Liver (tissue), 10 donors: ENCODE measurements at places on chromosomes 5 and 9. TPM values are rescaled to one million over a fixed set of nuclear protein-coding genes. Genes with fewer than 3 reads are reported as not detected.

ARID3C gene
- 0.58 TPM for polyA plus RNA-seq

- no peak overlapping the region for H3K4me3 ChIP-seq
- no peak for DNase-seq
These were observed 211.6 kb upstream of the PANK3 start for GRCh38 chr5:168790671-168791250.

SPARC gene
- 269 TPM for polyA plus RNA-seq

- no peaks in the 10 kb centered on the region for H3K36me3 ChIP-seq
- H3K4me1 ChIP-seq: no peaks in the 10 kb centered on the region
- H3K27ac ChIP-seq: no peak overlapping the region
- no peak for DNase-seq
- no peaks in the 10 kb centered on the region for H3K27me3 ChIP-seq
- no peak overlapping the region for H3K4me3 ChIP-seq
These were observed 26.2 kb downstream of the OSMR start for GRCh38 chr5:38871790-38872551.

DNA sequence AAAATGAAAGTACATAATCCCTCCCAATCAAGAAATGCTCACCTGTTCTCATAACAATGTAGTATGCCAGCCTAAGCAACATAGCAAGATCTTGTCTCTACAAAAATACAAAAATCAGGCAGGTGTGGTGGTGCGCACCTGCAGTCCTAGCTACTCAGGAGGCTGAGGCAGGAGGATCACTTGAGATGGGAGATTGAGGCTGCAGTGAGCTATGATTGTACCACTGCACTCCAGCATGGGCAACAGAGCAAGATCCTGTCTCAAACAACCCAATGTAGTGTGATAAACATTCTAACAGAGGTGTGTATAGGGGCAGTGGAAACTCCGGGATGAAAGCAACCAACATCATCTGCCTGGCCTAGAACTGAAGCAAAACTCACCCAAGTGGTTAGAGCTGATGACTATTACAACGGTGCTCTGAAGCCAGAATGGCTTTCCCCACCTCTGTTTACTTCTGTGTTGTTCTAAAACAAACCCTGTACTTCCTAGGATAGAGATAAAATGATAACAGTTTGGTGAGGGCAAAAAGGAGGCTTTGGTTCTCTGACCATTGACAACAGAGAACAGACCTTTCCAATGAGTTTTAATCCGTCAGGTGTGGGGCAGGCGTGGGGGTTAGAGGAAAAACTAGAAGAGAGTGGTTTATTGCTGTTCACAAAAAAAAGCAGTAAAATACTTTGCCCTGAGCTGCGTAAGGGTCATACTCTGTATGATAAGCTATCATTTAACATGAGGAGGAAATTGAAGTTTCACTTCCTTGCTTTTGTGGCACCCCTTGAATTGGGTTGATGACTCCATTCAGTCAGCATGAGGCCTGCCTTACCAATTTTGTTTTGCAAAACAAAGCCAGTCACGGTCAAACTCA lies 18.9 kb downstream of the WNT8A start:
- no peaks in the 10 kb centered on the region for H3K4me1 ChIP-seq
- no peaks in the 10 kb centered on the region for H3K36me3 ChIP-seq
- no peak for DNase-seq
- H3K27me3 ChIP-seq: no peaks in the 10 kb centered on the region
- H3K4me3 ChIP-seq: no peak overlapping the region

PCDHA6 gene
- 0.02 TPM for polyA plus RNA-seq

CSF2 gene
- not detected for polyA plus RNA-seq

DNA sequence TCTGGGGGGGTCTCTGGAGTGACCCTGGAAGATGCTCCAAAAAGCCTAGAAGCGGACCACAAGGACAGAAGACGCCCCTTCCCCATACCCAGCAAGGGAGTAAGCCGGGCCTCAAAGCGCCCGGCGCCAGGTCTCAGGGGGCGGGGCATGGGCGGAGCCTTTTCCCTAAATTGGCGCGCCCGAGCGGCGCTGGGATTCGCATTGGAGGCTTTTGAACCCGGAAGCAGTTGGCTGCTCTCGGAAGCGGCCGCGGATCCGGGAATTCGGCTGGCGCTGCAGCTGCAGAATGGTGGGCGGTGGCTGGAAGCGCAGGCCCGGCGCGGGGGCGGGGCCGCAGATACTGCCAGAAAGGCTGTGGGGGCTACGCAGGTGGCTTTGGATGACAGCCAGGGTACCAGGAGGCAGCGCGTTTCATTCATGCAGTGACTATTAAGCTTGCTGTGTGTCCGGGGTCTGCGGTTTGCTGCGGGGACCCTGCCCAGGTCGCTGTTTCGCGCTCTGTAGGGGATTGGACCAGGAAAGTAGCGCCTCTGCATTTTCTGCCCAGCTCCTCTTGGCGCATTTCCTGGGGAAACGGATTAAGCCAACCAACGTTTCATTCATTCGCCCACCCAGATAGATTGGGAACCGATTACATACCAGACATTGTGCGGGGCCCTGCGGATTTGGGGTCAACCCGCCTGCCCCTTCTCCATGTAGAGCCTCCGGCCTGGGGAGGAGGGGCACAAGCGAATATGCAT lies 83.0 kb upstream of the FREM1 start:
- H3K4me3 ChIP-seq: peak overlapping the region; percentile 78
- no peak overlapping the region for H3K27ac ChIP-seq
- H3K27me3 ChIP-seq: peaks cover 3% of the 10 kb centered on the region
- DNase-seq: peak; percentile 72

DNA sequence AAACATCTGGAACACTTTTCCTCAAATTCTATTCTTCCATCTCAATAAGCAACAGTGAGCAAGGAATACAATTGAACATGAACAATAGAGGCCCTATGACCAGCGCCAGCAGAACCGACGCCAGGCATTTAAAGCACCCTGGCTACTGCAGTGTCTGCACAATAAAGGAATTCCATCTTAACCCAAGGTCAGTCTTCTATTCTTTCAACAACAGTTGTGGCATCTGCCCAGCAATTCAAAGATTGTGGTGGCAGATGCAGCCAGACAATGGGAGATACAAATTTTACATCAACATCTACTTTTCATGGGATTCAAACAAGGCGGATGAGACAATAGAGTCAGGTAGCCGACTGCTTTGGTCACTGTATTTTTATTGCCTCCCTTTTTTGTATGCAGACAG lies 65.9 kb downstream of the ELL2 start:
- no peaks in the 10 kb centered on the region for H3K27me3 ChIP-seq
- peaks cover 79% of the 10 kb centered on the region for H3K36me3 ChIP-seq
- H3K4me1 ChIP-seq: peaks cover 1% of the 10 kb centered on the region
- DNase-seq: no peak

GRCh38 chr5:139711906-139712224 lies 63.7 kb downstream of the CXXC5 start:
- H3K36me3 ChIP-seq: no peaks in the 10 kb centered on the region
- H3K4me3 ChIP-seq: no peak overlapping the region
- no peaks in the 10 kb centered on the region for H3K27me3 ChIP-seq
- H3K27ac ChIP-seq: no peak overlapping the region
- no peak for DNase-seq

GRCh38 chr9:38000332-38000731 lies 68.7 kb downstream of the SHB start:
- H3K27me3 ChIP-seq: no peaks in the 10 kb centered on the region
- H3K4me1 ChIP-seq: peaks cover 3% of the 10 kb centered on the region
- DNase-seq: no peak
- H3K36me3 ChIP-seq: no peaks in the 10 kb centered on the region

- H3K4me1 ChIP-seq: no peaks in the 10 kb centered on the region
- DNase-seq: no peak
- no peak overlapping the region for H3K27ac ChIP-seq
- no peaks in the 10 kb centered on the region for H3K27me3 ChIP-seq
These were observed 350.8 kb upstream of the RFX3 start for GRCh38 chr9:3876553-3876952.

GRCh38 chr5:126656401-126657007 lies 55.8 kb downstream of the PHAX start:
- no peak overlapping the region for H3K4me3 ChIP-seq
- H3K4me1 ChIP-seq: peaks cover 3% of the 10 kb centered on the region
- H3K27me3 ChIP-seq: no peaks in the 10 kb centered on the region
- H3K36me3 ChIP-seq: no peaks in the 10 kb centered on the region
- DNase-seq: no peak

GRCh38 chr9:110919609-110920008 lies 118.7 kb downstream of the LPAR1 start:
- H3K27me3 ChIP-seq: no peaks in the 10 kb centered on the region
- no peak overlapping the region for H3K27ac ChIP-seq
- H3K36me3 ChIP-seq: no peaks in the 10 kb centered on the region
- H3K4me1 ChIP-seq: no peaks in the 10 kb centered on the region
- no peak for DNase-seq

GRCh38 chr5:140806834-140807775 lies at the start of gene PCDHA4:
PCDHA4 (plus strand) TSS chr5:140807068.
- DNase-seq: no peak
- peak within 1 kb of the TSS; percentile 8 for H3K4me3 ChIP-seq
- no peaks in the 10 kb centered on the region for H3K27me3 ChIP-seq
- no peaks in the 10 kb centered on the region for H3K36me3 ChIP-seq
- H3K27ac ChIP-seq: no peak within 1 kb of the TSS

DNA sequence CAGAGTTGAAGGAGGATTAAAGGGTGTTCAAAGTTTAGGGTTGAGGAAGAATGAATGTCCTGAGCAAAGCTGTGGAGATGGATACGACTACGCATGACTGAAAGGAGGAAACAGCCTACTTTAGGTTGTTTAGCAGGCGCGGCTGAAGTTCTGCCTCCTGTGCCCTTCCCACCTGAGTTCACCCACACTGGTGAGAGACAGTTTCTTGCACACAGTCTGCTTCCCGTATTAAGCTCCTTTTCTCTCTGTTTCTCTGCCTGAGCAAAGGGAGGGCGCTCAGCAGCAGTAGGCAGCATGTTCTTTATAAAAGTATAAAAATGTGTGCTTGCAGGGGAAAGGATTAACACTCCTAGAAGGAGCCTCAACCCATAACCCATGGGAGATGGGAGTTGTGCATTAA lies 224.0 kb upstream of the SMARCA2 start:
- H3K4me1 ChIP-seq: no peaks in the 10 kb centered on the region
- no peak overlapping the region for H3K27ac ChIP-seq
- no peak overlapping the region for H3K4me3 ChIP-seq
- DNase-seq: no peak
- no peaks in the 10 kb centered on the region for H3K27me3 ChIP-seq
- H3K36me3 ChIP-seq: no peaks in the 10 kb centered on the region
